ENCODE measurements at places on chromosomes 7 and 10.

DNA sequence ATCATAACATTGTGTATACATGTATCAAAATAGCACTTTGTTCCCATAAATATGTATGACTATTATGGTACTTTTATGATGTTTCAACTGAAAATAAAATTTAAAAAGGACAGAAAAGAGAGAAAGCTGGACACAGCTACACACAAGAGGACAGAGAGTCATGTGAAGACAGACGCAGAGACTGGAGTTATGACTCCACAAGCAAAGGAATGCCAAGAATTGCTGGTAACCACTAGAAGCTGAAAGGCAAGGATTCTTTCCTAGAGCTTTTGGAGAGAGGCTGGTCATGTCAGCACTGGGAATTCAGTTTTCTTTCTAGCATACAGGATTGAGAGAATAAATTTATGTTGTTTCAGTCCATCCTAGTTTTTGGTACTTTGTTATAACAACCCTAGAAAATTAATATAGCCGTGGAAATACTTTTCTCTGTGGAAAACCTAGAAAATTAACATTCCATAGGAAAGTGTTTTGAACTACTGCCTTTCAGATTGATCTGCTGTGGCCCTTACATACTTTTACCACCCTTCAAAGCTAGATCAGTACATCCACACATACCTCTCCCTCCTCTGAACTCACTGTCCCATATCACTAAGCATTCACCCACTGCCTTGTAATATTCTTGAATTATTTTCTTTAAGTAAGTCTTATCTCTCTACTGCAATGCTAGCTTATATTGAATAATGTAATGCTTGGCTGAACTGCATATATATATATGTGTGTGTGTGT lies 575.3 kb downstream of the IPMK start:
- no peak for DNase-seq

GRCh38 chr7:44738051-44738723 lies 10.5 kb upstream of the ZMIZ2 start:
- no peak for DNase-seq

DNA sequence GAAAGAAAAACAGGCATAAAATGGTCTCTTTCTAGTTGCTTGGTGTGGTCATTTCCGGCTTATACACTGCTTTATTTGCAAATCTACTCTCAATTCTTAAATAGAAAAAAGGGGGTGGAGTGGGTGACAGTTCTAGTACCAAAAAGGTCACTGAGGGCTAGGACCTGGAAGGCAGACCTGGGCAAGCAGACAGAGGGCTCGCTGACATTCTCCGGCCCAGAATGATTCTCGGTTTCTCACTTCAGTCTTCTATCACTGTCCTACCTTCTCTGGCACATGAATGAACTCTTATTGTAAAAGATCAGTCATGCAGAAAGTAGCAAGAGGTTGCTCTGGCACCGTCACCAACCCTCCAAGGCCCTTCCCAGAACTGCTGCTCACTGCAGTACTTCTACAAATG lies 54.0 kb downstream of the MALSU1 start:
- no peak for DNase-seq

DNA sequence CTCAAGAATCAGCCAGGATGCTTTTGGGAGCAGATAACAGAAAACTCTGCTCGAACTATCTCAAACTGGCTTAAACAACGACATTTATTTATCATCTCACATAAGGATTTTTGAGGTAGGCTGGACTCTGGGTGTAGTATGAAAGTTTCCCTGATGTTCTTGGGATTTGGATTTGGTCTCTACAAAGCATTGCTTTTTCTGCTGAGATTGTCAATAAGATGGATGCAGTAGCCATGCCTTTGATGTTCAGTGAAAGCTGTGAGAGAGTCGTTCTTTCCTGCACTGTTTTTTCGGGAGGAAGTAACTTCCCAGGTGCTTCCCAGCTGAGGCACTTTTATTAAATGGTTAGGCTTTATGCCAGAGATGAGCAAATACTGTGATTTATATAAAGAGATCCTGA lies 181.1 kb downstream of the PRKG1 start:
- DNase-seq = no peak

DNA sequence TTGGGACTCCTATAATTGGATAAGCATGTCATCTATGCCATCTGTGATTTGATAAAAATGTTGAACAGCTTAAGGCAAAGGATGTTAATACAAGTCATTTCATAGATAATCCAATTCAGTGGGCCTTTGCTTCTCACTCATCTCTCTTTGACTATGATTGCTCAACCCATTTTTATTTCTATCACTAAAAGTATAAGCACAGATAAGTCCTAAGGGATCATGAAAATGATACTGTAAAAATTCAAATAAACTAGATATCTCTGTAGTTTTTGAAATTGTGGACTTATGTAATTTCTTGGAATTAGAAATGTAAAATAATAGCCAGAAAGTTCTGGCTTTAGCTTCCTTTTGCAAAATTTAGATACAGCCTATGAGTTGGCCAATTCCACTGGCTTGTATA lies 440.3 kb downstream of the POM121L12 start:
- DNase-seq = no peak

- DNase-seq = no peak
Measured at GRCh38 chr7:4308205-4308590, 373.9 kb upstream of the FOXK1 start.

DNA sequence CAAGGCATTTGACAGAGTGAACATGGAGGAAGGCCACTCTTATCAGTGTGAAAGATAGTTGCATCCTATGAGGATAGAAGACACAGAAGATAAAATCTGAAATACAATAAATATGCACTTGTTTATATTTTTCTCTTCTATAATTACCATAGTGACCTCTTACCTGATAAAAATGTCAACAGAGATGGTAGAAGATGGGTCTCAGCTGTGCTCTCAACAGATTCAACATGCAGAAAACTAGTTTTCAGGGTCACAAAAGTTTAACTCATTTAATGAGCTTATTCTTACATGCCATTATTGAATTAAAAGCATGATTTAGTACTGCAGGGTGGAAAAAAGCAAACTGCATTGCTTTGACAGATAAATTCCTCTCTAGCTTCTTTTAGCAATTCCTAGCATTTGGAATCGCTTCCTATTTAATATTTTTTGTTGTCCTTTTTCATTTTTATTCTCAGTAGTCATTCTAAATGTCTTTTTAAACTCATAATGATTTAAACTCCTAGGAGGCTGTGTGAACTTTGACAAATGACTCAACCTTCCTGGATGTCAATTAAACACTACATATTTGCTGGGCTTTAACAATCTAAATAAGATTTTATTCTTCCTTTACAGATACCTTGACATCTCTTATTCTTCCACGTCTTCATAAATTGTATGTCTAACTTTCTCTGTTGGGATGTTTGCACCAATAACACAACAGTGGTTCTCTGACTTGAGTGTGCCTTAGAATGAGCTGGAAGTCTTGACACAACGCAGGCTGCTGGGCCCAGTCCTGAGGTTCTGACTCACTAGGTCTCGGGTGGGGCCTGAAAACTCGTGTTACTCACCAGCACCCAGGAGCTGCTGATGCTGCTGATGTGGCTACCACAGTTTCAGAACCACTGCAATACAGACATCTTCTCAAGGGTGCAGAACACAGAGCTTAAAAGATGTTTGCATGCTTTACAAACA lies 565.5 kb upstream of the IGFBP3 start:
- no peak for DNase-seq

GRCh38 chr10:112491144-112491543 lies 44.1 kb downstream of the VTI1A start:
- DNase-seq = no peak

DNA sequence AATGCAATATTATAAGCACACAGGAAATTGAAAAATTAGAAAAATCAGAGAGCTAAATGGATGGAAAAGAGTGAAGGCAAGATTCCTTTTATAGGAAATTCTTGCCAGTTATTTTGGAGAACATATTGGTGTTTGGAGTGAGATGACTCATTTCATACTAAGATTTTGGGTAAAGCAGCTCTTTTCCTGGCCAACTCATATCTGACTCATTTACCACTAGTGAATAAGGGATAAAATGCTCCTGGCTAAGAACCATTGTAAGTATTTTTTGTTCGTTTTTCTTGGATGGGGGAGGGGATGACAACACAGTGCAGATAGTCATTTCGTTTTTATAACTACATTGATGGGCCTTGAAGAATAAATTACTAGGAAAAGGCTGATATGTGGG lies 139.3 kb downstream of the TWIST1 start:
- DNase-seq = no peak

- no peak for DNase-seq
Measured at GRCh38 chr7:105678811-105679495, 97.7 kb upstream of the EFCAB10 start.

DNA sequence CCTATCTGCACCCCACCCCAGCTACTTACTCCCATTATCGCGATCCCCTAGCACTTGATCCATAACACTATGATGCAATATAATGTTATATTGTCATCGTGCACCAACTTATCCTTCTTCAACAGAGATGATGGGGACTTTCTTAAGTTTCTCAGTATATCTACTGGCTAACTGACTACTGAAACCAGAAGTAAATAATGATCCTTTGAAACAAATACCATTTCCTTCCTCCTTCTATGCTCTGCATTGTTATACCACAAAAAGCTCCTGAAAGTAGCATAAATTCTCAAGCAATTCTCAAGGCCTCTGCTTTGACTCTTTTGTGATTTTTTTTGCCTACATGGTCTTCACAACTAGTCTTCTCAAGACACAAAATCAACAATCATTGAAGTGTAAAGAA lies 68.9 kb downstream of the HTR7 start:
- no peak for DNase-seq

- no peak for DNase-seq
Measured at GRCh38 chr10:122208571-122209430, 62.3 kb upstream of the BTBD16 start.

DNA sequence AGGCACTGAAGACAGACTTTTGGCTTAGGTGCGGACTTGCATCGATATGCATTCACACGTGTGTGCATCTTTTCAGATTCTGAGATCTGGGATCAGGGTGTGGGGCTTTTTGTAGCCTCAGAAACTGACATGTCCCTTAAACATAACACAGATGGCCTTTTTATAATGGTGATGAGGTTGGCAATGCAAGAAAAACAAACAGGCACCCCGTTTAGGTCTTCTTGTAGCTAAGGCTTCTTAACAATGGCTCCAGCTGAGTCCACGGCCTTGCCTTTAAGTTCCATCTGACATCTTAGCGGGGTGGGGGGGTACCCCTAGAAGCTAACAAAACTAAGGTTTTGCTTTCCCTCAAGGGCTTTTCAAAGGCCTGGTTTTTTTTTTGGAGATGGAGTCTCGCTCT lies 146.3 kb downstream of the PRPF18 start:
- no peak for DNase-seq

DNA sequence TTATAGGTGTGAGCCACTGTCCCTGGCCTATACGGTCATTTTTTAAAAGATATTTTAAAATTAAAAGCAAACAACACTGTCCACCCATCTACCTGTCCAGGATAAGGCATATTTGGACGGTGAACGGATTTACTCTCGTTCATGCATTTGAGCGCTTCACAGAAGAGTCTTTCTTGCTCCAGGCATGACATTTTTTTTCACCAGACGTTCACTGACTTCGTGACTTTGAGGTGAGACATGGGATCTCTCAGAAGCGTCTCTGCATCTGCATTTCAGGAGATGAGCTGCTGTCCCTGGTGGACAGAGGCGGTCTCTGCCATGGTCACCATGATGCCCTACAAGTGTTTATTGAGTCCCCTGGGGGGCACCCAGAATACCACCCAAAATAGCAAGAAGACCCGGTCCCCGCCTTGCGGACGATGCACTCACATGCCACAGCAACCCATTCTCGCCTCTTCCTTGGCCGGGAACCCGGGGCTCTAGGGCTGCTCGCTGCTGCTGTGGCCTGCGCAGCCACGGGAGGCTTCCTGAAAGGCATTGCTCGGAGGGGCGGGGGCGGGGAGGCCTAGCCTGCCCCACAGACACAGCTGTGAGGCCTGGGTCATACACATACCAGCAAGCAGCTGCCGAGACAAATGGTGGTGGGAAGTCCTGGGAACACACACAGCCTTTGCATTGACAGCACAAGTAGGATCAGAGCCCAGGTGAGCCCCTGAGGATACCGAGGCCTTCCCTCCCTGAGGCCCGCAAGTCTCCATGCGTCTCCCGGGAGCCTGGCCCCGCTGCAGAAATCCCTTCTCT lies 84.4 kb downstream of the RGS10 start:
- no peak for DNase-seq

- no peak for DNase-seq
Measured at GRCh38 chr10:79139124-79139835, 70.5 kb downstream of the ZMIZ1 start.

DNA sequence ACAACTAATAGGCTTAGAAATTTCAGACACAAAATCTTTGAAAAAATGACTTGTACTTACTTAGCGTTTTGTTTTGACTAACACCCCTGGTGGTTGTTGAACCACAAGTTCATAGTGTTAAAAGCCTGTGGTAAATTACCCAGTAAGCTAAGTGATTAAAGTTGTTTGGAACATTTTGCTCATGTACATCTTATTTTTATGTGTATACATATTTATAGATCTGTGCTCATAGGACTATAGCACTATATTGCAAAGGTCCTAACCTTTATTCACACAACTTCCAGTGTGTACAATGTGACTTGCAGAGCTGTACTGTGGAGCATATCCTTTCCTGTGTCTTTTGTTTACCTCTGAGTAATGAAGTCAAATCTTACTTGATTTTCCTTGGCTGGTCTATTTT lies 79.6 kb downstream of the BMPR1A start:
- DNase-seq = no peak

GRCh38 chr10:80480852-80481251 lies 26.7 kb downstream of the TSPAN14 start:
- no peak for DNase-seq

DNA sequence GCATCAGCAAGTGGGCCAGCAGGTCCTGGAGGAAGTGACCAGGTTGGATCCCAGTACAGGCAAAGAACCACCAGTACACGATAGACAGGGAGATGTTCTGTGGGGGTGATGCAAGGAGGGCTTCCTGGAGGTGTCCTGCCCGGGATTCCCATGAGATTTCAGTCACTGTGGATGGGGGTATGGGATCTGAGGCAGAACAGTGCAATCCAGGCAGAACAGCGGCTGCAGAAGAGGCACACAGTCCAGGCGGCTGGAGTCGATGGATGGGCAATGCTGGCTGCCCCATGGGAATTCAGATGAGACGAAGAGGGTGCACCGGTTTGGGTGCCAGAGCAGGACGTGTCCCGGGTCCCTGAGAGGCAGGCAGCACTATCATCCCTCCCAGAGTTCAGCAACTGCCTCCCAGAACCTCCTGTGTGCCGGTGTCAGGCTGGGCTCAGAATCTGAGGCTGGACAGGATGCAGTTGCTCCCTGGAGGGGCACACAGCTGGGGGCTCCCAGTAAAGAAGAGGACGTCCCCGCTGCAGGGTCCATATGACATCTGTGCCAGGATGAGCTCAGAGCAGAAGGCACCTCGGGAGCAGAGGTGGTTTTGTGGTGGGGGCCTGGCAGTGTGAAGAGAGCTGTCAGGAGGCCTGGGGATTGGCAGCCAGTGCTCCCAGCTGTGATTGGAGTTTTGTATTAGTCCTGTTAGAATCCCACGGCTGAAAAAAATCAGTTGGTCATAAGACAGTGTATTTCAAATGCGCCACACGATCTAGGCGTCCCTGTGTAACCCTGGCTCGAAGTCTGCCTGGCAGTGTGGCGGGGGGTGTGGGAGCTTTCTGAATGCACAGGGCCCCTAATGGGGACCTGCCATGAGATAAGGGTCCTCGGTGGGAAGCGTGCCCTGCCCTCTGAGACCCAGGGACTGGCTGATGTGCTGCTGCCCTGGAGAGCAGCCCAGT lies 3.2 kb downstream of the KNDC1 start:
- DNase-seq = no peak

- no peak for DNase-seq
Measured at GRCh38 chr10:21292763-21293517, 232.5 kb downstream of the SKIDA1 start.

Data from T-cell (primary cell).